H9 (cell line): ENCODE measurements at places on chromosomes 13 and 19.

DNA sequence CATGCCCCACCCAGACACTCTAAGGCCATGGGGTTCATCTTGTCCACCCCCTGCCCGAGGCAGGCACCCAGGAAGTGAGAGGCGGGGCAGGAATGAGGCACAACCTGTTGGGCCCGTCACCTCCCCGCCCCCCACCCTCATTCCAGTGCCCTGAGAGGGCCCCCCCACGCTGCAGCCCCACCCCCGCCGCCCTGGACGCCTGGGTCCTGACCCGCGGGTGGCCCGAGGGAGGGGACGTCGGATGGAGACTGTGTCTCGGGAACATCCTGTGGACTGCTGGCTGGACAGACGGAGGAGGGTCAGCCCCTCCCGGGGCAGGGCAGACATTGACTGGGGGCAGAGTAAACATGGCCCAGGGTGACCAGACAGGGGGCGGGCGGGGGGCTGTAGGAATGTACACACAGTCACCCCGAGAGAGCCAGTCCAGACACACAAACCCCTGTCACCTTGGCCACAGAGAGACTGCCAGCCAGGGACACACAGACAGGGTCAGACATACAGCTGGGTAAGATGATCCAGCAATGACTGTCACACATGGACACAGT, 7.4 kb upstream of the JUNB start:
- peak overlapping the region; percentile 59 for H3K4me3 ChIP-seq
- no peaks in the 10 kb centered on the region for H3K36me3 ChIP-seq
- H3K27ac ChIP-seq: no peak overlapping the region
- peaks cover 4% of the 10 kb centered on the region for H3K4me1 ChIP-seq
- no peaks in the 10 kb centered on the region for H3K27me3 ChIP-seq

DNA sequence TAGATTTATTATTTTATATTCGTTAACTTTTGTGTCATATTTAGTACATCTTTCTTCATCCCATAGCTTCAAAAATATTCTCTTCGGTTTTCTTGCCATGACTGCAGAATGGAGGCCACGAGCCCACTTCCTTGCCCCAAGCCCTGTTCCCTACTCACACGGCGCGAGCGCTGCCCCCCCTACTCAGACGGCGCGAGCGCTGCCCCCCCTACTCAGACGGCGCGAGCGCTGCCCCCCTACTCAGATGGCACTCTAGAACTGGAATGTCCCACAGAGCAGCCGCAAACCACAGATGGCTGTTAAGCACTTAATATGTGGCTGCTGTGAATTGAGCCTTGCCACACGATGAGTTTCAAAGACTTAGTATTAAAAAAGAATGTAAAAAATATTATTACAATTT, 102.2 kb upstream of the PEG3 start:
- peaks cover 9% of the 10 kb centered on the region; the same call in 1 of the 2 replicates for H3K36me3 ChIP-seq
- no peak overlapping the region for H3K27ac ChIP-seq
- peak; percentile 33 for DNase-seq
- no peak overlapping the region for H3K4me3 ChIP-seq
- no peaks in the 10 kb centered on the region for H3K4me1 ChIP-seq

GRCh38 chr13:21420706-21421105, 38.4 kb downstream of the ZDHHC20 start:
- DNase-seq: no peak
- H3K36me3 ChIP-seq: peaks cover 3% of the 10 kb centered on the region

DNA sequence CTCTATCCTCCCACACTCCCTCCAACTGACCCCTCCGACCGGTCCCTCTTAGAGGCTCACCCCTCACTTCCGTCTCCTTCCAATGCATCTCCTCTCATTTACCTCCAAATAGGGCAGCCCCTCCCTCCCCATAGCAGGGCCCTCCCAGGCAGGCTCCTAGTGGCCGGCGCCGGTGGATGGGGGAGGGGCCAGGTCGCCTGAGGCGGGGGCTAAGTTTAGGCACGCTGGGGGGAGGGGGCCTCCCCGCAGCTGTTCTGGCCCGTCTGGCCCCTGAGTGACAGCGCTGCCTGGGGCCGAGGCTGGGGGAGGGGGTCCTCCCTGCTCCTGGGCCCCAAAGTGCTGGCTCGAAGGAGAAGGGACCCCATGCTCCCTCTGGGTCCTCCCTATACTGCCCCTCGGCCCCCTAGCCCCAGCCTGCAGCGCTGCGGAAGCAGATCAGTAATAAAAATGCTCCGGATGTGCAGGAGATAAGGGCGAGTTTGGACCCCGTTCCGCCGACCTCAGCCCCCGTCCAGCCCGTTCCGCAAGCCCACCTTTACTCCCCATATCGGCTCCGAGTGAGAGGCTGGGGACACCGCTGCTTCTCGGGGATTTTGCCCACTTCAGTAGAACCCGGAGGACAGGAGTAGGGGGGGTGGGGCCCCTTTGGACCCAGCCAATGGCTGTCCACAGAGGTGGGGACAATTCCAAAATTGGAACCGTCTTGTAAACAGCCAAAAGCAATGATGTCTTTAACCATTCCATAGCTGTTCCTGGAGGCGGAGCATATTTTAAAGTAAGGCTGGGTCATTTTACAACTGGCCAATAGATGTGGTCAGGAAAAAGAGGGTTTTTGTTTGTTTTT, 4.0 kb downstream of the RTN2 start:
- H3K27me3 ChIP-seq: no peaks in the 10 kb centered on the region; the same call in 1 of the 2 replicates
- H3K4me3 ChIP-seq: peak overlapping the region; percentile 88
- peaks cover 14% of the 10 kb centered on the region for H3K36me3 ChIP-seq
- H3K4me1 ChIP-seq: no peaks in the 10 kb centered on the region

DNA sequence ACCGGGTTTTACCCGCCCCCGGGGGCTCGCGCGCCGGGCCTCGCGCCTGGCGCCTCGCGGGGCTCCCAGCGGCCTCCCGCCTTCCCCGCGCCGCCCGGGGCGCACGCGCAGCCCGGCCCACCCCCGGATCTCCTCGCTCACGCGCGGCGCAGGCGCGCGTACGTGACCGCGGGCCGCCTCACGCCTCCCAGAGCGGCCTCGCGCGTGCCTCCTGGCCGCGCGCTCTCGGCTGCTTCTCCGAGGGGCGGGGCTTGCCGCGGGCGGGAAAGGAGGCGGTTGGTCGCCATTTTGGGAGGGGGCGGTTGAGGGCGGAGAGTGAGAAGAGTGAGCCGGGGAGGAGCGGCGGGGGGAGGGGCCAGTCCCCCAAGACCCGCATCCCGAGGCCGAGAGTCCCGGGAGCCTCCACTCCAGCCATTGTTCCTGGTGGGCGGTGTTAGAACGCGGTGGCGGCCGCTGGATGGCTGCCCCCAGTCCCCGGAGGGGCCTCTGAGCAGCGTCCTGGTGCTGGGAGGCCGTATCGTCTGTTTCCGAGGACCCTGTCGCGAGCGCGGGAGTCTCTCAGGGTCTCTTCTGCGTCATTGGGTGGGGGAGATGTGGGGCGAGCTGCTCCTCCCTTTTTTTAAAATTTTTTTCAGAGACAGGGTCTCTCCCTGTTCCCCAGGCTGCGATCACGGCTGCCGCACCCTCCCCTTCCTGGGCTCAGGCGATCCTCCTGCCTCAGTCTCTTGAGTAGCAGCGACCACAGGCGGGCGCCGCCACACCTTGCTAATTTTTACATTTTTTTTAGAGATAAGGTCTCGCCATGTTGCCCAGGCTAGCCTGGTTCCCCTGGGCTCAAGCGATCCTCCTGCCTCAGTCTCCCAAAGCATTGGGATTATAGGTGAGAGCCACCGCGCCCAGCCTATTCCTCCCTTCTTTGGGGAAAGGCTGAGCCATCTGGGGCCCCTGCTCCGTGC, at the start of gene ZNF541:
ZNF541 (minus strand) TSS at position 78 of the 956 bp plus-strand sequence. CDS start 17,292 bp downstream, outside the sequence.
- no peak within 1 kb of the TSS for H3K27ac ChIP-seq
- no peaks in the 10 kb centered on the region for H3K4me1 ChIP-seq
- DNase-seq: no peak
- H3K4me3 ChIP-seq: no peak within 1 kb of the TSS
- H3K27me3 ChIP-seq: no peaks in the 10 kb centered on the region

DNA sequence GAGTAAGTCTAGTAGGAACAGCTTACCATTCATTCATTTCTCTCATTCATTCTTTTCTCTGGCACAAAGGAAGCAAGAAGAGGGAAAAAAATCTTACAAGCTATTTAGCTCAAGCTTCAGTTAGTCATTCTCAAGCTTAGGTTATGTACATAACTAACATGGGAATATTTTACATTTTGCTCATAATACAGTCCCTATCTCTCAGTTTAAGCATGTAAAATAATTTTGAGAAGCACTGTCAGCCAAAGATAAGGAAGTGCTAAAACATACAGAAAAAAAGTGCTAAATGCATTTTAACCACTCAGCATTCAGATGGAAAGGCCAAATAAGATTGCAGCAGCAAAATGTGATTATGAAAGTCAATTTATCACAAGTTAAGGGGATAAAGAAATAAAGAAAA, 7.9 kb downstream of the RBM26 start:
- no peak overlapping the region for H3K4me3 ChIP-seq
- H3K36me3 ChIP-seq: peaks cover 54% of the 10 kb centered on the region
- H3K27ac ChIP-seq: no peak overlapping the region
- H3K4me1 ChIP-seq: no peaks in the 10 kb centered on the region; the same call in 1 of the 2 replicates

GRCh38 chr19:16867211-16867610, 21.6 kb upstream of the F2RL3 start:
- no peak overlapping the region for H3K27ac ChIP-seq
- DNase-seq: no peak
- H3K27me3 ChIP-seq: no peaks in the 10 kb centered on the region

- DNase-seq: no peak
- H3K36me3 ChIP-seq: no peaks in the 10 kb centered on the region
- no peaks in the 10 kb centered on the region for H3K4me1 ChIP-seq
- H3K27me3 ChIP-seq: no peaks in the 10 kb centered on the region
- H3K27ac ChIP-seq: no peak overlapping the region
Observed at GRCh38 chr13:67292886-67293285, 62.8 kb upstream of the PCDH9 start.

DNA sequence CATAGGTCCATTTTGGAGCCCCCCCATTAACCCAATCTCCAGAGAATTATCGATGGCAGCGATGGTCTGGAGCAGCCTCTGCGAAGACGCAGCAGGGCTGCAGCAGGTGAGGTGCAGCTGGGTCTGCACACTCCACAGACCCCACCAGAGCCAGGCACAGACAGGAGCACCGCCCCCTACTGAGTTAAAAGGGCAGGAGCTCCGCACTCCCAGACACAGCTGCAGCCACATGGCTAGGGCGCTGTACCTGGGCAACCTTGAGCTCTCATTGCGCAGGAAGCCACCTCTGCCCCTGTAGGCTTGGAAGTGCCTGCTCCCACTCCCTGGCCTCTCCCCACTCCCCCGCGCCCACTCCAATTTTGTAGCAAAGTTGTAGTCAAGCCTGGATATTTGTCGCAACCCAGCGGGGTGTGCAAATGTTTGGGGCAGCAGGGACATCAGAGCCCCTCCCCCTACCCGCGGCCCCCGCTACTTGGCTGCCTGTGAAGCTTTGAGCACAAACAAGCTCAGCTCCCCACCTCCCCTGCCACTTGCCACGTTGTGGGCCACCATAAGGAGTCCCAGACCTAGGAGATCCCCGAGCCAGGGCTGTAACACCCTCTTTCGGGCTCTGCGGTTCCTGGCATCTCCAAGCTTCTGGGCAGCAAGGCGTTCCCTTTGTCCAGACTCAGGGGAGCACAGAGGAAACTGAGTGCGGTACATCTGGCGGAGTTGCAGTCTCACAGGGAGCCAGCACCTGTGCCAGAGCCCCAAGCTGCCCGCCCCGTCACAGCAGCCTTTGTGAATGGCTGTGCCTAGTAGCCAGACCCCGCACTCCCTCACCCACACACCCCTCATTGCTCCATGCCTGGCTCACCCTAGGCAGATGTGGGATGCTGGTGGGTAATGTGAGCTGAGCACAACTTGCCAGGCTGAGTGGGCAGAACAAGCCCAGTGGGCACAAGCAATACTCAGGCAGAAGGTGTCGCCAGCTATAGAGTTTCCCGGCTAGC, 949.7 kb upstream of the SLITRK1 start:
- no peaks in the 10 kb centered on the region for H3K4me1 ChIP-seq
- peak; percentile 56 for DNase-seq
- H3K4me3 ChIP-seq: no peak overlapping the region
- no peaks in the 10 kb centered on the region for H3K27me3 ChIP-seq
- H3K36me3 ChIP-seq: no peaks in the 10 kb centered on the region

GRCh38 chr19:53977991-53978731, 13.3 kb upstream of the CACNG6 start:
- no peak overlapping the region for H3K27ac ChIP-seq
- DNase-seq: peak; percentile 99
- H3K36me3 ChIP-seq: no peaks in the 10 kb centered on the region; the same call in 1 of the 2 replicates
- peaks cover 2% of the 10 kb centered on the region; the same call in 1 of the 2 replicates for H3K4me1 ChIP-seq
- H3K4me3 ChIP-seq: peak overlapping the region; percentile 73
- no peaks in the 10 kb centered on the region for H3K27me3 ChIP-seq

- H3K27me3 ChIP-seq: no peaks in the 10 kb centered on the region
- H3K36me3 ChIP-seq: no peaks in the 10 kb centered on the region
- H3K4me1 ChIP-seq: no peaks in the 10 kb centered on the region
- no peak for DNase-seq
Observed at GRCh38 chr19:47541518-47541917, 26.7 kb upstream of the NAPA start.

DNA sequence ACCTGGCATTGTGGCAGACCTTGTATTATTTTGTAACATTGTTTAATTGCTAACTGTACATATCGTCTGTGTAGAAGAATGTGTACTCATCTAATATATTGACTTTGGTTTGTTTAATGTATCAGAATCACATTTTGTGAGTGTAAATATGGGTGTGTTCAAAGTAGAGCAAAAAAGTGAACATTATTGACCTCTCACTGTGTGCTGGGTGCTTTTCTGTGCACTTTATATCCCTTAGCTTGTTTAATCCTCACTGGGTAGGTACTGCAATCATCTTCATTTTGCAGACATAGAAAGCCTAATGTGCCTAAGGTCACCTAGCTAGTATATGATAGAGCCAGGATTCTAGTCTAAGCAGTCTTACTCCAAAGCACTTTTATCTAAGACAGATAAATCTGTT, 245.1 kb downstream of the MAB21L1 start:
- no peaks in the 10 kb centered on the region for H3K27me3 ChIP-seq
- H3K36me3 ChIP-seq: peaks cover 8% of the 10 kb centered on the region; the same call in 1 of the 3 replicates
- no peak for DNase-seq
- H3K4me3 ChIP-seq: no peak overlapping the region
- no peak overlapping the region for H3K27ac ChIP-seq
- H3K4me1 ChIP-seq: no peaks in the 10 kb centered on the region; the same call in 1 of the 2 replicates

- no peaks in the 10 kb centered on the region for H3K36me3 ChIP-seq
- no peaks in the 10 kb centered on the region for H3K4me1 ChIP-seq
- H3K4me3 ChIP-seq: no peak overlapping the region
- H3K27ac ChIP-seq: no peak overlapping the region
- no peaks in the 10 kb centered on the region for H3K27me3 ChIP-seq
Observed at GRCh38 chr19:18972301-18972811, 31.3 kb upstream of the HOMER3 start.
